ENCODE measurements at places on chromosomes 3 and 15.

- DNase-seq = no peak
Observed at GRCh38 chr3:139281522-139282196, 62.2 kb upstream of the MRPS22 start.

DNA sequence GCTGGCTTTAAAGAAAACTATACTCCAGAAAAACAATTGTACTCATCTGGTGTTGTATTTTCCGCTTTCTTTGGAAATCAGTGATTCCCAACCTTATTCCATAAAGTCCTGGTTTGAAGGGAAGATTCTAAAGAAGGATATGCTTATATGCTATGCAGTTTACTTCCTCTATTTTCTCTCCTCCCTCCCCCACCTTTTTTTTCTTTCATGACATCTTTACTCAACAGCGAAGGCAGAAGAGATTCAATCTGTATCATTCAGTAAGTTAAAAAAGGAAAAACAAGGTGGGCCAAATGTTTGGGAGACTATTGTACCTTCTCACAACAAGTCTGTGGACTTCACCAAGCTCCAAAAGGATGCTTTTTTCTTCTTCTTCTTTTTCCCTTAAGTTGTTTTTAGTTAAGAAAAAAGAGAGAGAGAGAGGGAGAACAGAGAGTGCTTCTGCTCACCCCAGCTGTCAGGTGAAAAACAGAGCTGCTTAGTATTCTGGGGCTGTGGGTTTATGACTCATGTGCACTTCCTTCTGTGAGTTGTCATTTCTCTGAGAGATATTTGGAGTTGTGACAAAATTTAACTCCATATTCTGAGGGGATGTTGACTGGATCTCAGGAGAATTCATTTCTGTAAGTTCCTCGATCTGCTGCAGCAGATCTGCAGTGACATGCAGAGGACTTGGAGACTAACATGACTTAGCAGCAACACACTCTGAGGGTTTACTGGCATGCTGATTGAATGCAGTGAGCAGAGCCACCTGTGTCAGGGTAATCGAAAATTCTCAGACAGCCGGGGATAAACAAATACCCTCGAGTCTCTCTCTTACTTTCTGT, 70.7 kb downstream of the SSR3 start:
- DNase-seq = peak; percentile 33

DNA sequence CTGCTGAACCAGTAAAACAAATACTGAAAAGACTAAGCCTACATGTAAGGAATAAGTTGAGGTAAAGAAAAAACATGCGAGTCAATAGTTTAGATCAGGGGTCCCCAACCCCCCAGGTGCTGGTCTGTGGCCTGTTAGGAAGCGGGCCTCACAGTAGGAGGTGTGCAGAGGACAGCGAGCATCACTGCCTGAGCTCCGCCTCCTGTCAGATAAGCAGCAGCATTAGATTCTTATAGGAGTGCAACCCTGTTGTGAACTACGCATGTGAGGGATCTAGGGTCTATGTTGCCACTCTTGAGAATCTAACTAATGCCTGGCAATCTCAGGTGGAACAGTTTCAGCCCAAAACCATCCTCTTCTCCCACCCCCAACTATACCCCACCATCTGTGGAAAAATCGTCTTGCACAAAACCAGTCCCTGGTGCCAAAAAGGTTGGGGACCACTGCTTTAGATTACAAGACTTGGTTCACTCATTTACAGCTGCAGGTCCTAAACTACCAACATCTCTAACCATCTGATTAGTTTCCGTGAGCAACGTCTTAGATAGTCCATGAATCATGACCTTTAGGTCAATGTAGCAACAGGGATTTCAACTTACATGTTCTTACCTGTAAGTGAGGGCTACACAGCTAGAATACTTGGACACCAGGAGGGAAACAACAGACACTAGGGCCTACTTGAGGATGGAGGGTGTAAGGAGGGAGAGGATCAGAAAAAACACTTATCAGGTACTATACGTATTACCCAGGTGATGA, 66.7 kb downstream of the TRANK1 start:
- no peak for DNase-seq

- peak; percentile 15 for DNase-seq
Observed at GRCh38 chr15:60326824-60327654, 70.7 kb downstream of the ANXA2 start.

DNA sequence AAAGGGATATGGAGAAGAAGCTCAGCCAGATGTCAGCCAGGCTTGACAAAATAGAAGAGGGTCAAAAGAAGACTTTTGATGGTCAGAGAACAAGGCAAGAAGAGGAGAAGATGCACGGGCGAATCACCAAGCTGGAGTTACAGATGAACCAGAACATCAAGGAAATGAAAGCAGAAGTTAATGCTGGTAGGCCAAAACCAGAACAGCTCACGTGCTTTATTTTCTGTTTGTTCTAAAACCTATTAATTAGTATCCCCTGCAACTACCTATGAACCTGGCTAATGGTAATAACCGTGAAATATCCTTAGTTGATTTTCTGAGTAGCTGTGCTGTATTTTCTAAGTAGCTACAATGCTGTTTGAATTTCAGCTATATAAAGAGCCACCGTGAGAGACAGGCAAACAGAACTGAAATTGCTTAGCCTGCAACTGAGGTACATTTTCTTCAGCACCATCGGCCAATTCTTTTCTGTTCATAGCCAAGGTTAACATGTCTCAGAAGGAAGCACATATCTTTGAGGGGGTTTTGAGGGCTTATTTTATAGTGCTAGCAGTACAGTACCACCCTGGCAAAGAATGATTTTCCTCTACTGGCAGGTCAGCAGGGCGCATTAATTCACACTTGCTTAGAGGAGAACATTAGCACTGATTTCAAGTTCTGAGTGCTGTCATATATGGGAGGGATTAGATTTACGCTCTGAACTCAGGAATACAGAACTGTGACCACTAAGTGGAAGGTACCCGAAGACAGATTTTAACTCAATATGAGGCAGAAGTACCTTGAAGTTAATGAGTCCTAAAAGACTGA, 78.9 kb downstream of the FAM81A start:
- no peak for DNase-seq

- peak; percentile 29 for DNase-seq
Observed at GRCh38 chr3:194103505-194103904, 32.4 kb upstream of the HES1 start.

GRCh38 chr15:69996321-69997160, 101.2 kb downstream of the TLE3 start:
- DNase-seq = no peak

GRCh38 chr3:51696954-51697353, 9.9 kb upstream of the GRM2 start:
- DNase-seq = no peak

DNA sequence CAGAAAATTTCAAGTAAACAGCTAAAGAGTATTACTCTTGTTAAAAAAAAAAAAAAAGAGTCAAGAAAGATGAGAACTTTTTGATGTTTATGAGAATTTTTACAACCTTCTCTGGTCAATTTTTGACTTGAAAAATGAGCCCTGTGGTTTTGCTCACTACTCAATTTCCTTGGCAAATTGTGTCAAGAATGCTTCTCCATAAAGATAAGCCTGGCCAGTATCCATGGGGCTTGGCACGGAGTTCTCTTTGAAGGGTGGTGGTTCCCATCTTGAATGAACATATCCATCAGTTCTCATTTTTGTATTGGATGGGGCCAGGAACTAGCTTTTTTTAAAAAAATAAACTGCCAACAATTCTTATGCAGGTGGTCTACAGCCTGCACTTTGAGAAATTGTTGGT, 179.9 kb downstream of the RYR3 start:
- DNase-seq = no peak
